Activated CD4-positive, alpha-beta T cell treated with anti-CD3 and anti-CD28 coated beads for 4 hours (primary cell): ENCODE measurements at places on chromosomes 16 and 17.

- DNase-seq, result no peak
Observed at GRCh38 chr16:21590796-21591195, 8.6 kb upstream of the METTL9 start.

DNA sequence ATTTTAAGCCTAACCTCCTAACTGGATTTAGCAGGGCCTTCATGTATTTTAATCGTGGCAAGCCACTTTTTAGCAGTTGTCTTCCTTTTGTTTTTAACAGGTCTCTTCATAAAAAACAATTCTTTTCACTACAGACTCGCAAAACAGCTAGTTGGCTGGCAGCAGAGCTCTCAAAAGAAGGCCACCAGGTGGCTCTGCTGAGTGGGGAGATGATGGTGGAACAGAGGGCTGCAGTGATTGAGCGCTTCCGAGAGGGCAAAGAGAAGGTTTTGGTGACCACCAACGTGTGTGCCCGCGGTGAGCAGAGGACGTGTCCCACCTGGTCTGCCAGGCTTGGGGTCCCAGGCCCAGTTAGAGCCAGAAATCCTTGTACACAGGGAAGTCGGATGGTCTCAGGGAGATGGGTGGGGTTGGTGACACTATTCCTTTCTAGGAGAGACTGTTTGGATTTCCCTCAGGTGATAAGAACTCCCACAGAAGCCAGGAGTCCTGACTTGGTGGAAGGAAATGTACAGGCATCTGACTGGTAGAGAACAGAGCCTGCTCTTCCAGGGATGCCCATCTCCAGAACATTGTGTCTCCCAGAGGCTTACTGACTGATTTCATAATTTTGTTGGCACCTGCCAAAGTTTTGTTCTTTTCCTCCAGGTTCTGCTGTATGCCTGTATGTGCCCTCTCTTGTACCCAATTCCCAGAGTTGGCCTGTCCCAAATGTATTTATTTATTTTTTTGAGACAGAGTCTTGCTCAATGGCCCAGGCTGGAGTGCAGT lies 14.9 kb upstream of the DDX19A start:
- DNase-seq, result no peak

GRCh38 chr16:2913603-2914002 lies 1.9 kb downstream of the FLYWCH1 start:
- peak; percentile 18 for DNase-seq

- no peak for DNase-seq
Observed at GRCh38 chr17:72661116-72661944, 431.2 kb downstream of the SLC39A11 start.

DNA sequence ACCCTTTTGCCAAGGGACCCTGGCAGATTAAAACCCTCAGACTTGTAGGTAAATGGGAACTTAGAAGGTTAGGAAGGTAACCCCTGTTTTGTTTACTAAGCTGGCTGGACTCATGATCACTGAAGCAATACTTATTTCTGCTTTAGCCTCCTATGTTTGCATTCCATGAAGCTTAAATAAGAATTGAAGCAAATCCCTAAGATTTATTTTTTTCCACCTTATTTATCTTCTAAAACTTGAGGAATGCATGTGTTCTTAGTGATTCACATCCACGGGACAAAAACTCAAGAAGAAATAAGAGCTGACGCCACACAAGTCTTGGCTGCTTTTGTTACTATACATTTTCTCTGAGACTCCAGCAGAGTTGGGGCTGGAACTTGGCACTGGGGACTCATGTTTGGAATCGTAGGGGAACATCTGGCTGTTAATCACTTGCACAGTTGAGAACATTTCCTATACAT lies 35.5 kb downstream of the CLUAP1 start:
- no peak for DNase-seq
